ENCODE measurements at places on chromosomes 1 and 21.

DNA sequence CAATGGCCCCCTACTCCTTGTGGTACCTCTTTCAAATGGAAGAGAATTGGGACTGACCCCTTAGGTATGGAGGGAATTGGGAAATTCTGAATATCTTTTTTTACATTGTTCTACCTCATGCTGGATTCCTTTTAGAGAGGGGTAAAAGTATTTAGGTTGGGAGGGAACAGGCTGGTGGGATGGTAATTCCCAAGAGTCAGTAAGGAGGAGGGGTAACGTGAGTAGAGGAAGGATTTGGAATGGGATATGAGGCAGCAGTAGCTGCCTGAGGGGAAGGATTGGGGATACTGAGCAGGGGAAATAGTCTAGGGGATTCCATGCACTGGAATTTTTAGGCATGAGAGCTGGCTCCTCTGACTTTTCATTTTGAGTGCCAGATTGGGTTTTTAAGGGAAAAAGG lies 3.8 kb upstream of the AADACL3 start:
- DNase-seq = no peak

- no peak for DNase-seq
These were observed 17.7 kb downstream of the IVL start for GRCh38 chr1:152926091-152926490.

- DNase-seq = no peak
These were observed 32.2 kb downstream of the C8B start for GRCh38 chr1:56933606-56934005.

- DNase-seq = no peak
These were observed 327.5 kb upstream of the POGK start for GRCh38 chr1:166511761-166512160.

GRCh38 chr1:191343816-191344215 lies 814.4 kb upstream of the RGS18 start:
- no peak for DNase-seq

GRCh38 chr1:172530000-172530399 lies 3.0 kb upstream of the SUCO start:
- DNase-seq = no peak

DNA sequence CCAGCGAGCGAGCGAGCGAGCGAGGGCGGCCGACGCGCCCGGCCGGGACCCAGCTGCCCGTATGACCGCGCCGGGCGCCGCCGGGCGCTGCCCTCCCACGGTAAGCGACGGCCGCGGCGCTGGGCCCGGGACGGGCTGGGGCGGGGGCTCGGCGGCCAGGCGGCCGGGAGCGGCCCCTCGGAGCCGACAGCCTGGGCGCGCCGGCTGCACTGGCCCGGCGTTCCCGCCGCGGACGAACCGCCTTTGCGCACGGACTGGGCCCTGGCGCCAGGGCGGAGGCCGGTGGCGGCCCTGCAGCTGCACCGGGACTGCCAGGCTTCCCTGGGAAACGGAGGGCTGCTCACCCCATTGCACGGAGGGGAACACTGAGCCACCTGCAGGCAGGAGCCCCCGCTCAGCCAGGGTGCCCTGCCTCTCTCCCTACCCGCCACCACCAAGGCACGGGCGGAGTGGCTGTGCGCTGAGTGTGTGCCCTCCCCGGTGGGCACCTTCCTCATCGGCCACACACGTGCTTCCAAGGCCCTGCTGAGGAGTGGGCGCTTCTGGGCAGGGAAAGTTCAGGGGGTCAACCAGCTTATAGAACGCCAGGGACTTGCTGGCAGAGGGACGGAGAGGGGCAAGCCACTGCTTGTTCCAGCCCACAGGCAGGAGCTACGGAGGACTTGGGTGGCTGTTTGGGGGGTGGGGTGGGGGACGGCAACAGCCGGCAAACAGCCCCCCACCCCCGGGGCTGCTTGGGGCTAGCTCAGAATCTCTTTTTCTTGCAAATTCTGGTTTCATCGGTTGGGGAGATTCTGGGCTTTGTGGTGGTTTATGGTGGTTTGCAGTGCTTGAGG lies 532 bp downstream of the CSF1 start:
- no peak for DNase-seq

Data from activated T-helper 1 cell treated with anti-CD3 and anti-CD28 coated beads, Interleukin-12 subunit alpha, Interleukin-12 subunit beta, Interleukin-2, Interleukin-4 antibody, amounts not matched to agents 30 ng/mL and 10 ng/mL and 1 ng/mL, durations not matched to agents 14 hours and 24 hours and 36 hours (primary cell).